ENCODE measurements at places on chromosomes 16 and 17.

DNA sequence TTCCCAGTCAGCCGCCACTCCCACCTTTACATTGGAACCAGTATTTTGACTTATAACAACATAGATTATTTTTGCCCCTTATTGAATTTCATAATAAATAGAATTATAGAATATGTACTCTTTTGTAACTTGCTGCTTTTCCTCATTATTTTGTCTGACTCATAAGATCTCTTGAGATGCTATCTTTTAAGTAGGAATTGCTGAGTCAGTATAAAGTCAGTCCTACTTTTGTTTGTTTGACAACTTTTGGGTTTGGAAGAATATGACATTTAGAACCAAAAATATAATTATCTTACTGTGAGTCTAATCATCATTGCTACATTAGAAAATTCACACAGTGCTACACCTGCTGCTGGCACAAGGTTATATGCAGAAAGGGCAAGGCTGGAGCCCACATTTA lies 69.7 kb downstream of the STXBP4 start:
- no peak for DNase-seq

DNA sequence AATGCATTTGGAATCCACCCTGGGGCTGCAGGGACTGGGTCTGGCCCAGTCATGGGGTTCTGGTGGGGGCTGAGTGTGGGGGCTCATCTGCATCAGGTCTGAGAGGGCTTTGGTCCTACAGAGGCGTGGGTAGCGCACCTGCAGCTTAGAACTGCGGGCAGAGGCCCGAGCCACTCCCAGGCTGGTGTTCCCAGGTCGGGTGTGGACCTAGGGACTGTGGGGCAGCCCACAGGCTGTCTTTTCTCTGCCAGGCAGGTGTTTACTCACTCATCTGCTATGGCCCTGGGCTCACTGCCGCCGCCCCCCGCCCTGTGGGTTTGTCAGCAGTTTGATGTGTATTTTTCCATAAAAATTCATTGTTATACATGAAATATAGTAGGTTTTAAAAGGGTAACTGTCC lies 27.0 kb upstream of the DOC2B start:
- no peak for DNase-seq

GRCh38 chr17:83155128-83156121 lies 76.0 kb downstream of the METRNL start:
- DNase-seq: no peak

DNA sequence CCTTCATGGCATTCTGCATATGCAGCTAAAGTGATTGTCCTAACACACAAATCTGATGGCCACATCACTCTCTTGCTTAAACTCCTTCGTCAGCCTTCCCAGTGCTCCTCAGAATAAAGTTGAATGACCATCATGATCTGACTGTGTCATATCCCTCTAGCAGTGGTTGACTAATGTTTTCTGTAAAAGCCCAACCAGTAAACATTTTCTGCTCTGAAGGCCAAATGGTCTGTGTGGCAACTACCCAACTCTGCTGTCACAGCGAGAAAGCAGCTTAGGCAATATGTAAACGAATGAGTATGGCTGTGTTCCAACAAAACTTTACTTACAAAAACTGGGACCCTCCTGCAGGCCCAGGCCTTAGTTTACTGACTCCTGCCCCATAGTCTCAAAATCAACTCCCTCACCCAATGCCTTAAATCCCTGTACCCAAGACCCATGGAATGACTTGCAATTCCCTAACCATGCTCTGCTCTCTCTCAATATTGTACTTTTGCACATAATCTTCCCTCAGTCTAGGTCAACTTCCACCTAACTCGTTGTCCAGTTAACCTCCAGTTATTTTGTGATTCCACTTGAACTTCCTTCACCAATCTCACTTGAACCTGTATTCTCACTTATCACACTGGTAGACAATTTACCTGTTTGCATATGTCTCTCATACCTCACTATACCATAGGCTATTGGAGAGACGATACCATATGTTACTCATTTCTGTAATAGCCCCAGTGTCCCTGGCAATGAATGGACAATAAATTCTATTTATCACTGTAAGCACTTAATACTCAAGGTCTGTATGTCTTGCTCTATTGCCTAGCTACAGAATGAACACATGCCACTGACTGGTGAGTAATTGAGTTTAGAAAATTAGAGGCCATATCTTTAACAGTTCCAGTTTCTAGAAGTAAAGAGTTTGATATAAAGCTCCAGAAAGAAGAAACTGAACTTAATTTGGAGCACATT lies 29.1 kb downstream of the TMEM100 start:
- no peak for DNase-seq

- DNase-seq: no peak
Measured at GRCh38 chr17:36629252-36629847, 28.0 kb downstream of the MRM1 start.

- no peak for DNase-seq
Measured at GRCh38 chr17:38424297-38424972, 3.8 kb upstream of the ARHGAP23 start.

- no peak for DNase-seq
Measured at GRCh38 chr17:58531122-58531521, 16.7 kb upstream of the MTMR4 start.

- DNase-seq: peak; percentile 95
Measured at GRCh38 chr17:48002266-48002915, 31.5 kb downstream of the CDK5RAP3 start.

DNA sequence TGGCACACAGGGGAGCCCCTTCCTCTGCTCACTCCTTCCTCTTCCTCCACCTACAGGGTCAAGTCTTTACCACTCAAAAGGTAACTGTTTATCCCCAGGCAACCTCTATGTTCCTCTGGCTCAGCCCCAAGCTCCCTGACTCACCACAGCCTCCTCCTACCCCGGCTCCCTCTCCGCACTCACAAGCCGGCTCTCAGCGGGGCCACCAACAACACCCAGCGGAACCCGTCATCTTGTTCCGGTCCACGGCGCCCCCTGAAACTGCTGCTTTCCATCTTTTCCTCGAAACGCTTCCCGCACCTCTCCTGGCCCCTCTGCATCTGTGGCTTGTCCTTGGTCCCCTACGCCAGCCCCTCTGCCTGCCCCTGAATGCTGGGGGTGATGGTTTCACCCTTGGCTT lies 58.4 kb downstream of the NXN start:
- DNase-seq: no peak

DNA sequence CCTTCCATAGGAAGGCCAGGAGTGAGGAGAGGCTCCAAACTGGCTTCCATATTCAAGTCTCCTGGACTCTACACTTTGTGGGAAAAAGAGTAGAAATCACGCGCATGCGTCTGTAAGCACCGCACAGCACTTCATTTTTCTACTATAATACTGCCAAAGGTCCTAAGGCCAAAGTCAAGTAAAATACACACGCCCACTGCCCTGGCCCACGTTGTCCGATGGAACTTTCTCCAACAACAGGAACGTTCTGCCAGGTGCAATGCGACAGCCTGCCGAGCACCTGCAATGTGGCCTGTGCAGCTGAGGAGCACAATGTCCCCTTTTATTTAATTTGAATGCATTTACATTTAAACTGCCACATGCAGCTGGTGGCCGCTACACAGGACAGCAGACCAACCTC lies 23.5 kb downstream of the DNASE1 start:
- no peak for DNase-seq

DNA sequence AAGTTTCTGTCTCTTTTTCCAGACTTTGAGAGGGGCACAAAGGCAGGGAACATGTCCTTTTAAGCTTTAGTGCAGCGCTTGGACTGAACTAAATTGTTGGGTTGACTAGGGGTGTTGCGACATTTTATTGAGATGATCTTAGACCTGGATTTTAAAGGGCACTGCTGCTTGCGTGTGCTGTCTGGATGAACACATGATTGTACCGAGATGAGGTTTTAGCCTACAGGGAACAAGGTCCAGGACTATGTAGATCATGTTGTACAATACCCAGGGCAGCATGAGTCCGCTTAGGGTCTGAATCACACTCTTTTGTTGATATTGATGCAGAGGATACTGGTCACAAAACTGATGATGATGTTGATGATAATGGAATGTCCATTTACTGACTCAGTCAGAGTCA lies 5.2 kb upstream of the RGS9 start:
- no peak for DNase-seq
